ENCODE measurements at places on chromosomes 16 and 17. TPM values are rescaled to one million over a fixed set of nuclear protein-coding genes. Genes with fewer than 3 reads are reported as not detected.

GRCh38 chr17:32341857-32342602 is at the start of gene C17orf75:
TSS of gene C17orf75 (minus strand) at chr17:32342173. CDS start at chr17:32342139, 34 bp downstream.
- peak; percentile 90 for DNase-seq

DNA sequence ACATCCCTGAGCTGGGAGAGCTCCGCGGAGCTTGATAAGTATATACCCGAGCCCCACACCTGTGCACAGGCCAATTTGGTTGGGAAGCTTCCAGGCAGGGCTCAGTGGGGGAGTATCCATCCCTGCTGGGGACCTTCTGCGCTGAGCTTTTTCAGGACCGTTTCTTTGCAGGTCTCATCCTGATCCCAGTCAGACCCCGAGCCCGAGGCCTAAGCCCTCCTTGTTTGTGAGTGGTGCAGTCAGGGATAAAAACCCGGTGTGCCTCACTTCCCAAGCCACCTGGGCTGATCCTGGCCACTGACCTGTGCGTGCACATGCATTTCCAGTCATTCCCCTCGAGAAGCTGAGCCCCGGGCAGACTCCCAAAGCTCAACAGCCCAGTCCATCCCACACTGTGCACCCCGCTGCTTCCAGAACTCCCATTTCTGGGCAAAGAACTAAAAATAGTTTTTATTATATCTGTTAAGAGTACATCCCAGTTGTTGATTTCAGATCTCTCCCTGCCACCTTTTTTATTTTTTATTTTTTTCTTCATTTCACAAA is 27.3 kb upstream of the NAT9 start:
- DNase-seq: no peak

DNA sequence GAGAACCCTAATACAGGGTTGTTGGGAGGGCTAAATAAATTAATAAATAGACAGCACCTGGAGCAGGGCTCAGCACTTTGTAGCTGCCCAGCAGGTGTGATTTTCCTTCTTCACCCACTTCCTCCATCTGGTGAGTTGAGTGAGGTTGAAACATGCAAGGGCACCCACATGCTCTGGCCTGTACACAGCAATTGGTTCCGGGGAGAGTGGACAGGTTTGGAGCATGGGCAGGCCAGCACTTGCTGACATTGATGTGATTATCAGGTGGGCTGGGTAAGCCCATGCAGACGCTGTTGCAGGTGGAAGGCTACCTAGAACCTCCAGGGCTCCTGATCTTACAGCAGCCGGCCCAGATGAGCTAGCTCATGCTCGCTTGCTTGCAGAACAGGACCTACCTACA is 1.3 kb upstream of the MRTFB start:
- DNase-seq: no peak

DNA sequence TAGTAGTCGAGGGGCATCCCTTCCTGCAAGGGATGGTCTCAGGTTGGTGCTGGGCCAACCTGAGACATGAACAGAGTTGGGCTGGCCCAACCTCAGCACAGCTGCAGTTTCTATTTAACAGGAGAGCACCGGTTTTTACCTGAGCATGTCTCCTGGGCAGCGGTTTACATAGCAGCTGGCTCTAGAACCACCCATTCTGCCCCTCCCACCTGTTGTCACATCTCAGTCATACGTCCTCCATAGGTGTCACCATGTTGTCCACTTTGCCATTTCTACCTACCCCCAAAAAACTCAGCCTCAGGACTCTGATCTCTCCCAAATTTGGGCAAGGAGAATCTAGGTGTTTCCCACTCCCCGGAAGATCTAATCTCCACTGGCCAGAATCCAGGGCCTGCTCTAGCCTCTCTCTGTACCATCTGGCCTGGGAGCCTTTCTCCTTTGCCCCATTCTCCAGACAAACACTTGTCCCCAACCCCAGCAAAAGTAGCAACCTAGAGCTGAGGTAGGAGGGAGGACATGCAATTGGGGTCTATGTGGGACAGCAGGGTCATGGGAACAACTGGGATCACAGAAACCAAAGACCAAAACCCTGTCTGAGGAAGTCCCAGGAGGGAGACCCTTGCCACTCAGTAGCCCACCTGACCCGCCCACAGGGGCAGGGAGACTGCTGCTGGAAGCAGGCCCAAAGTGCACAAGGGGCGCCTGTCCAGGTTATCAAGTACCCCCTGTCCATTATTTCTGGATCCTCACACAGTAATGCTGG is 19.1 kb downstream of the ETV4 start:
- no peak for DNase-seq

DNA sequence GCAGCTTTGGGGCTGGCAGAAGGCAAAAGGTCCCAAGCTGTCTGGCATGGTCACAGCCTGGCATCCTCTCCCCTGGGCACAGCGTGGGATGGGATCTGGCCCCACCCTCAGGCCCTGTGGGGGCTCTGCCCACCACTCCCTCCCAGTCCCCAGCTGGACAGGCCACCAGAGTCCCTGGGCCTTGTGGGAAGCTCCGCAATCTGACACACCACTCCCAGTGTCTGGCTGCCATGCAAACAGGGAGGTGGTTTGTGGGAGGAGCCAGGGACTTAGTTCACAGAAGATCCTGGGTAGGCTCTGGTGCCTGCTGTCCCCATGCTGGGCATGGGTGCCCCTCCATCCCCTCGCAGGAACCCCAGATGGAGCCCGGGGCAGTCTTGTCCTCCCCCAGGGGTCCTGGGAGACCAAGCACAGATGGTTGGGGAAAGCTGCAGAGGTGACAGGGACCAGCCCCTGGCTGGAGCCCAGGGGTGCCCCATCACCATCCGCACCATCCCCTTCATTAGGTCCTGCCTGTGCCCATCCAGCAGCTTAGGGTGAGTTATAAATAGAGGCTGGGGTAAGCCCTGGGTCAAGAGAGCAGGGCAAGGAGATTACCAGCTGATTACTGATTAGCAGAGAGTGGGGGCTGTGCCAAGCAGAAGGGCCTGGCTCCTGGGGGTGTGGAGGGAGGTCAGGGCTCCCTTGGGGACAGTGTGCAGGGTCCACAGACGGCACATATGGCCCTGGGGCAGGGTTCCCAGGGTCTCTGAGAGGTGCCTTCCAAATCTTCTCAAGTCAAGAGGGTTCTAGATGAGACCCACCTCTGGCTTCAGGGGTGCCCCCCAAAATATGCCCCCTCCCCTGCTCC is 6.2 kb downstream of the FSCN2 start:
- DNase-seq: no peak

- no peak for DNase-seq
Observed at GRCh38 chr17:33097411-33097810, 105.8 kb downstream of the SPACA3 start.

- DNase-seq: no peak
Observed at GRCh38 chr17:59437791-59438281, 106.4 kb downstream of the YPEL2 start.

GRCh38 chr16:10581507-10581906 is 1.1 kb upstream of the EMP2 start:
- DNase-seq: no peak

DNA sequence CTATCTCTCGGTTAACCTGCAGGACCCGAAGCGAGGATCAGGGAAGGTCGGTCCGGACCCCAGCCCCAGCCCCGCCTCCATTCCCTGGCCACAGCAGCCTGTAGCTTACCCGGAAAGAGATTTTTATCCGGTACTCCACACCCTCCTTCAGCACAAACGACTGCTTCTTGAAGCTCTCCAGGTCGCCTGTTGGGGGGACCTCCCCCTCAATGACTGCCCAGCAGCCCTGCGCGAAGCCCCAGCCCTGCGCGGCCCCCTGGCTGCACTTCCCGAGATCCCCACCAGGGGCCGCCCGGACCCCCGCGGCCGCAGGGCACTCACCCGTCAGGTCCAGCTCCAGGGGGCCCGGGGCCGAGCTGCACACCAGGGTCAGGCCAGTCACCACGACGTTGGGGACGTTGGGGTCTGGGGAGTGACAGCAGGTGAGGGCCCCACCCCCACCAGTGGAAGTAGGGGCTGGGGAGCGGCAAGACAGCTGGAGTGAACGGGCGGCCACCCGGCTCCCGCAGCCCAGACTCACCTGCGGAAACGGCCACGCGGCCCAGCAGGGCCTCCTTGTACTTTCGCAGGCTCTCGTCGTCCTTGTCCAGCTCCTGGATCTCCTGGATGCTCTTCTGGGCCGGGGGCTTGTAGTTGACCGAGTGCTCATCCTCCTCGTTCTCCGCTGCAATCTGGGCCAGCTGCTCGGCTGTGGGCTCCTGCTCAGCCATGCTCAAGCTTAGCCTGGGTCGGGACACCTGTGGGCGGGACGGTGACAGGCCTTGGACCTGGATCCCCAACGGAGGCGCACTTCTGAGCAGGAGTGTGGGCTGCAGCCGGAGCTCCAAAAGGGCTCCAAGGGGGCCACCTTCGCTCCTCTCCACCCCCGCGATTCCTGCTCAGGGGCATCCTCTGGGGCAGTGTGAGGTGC is 1.7 kb downstream of the ARHGDIA start:
- peak; percentile 69 for DNase-seq

GRCh38 chr17:50531428-50532025 is 1.0 kb upstream of the EPN3 start:
- DNase-seq: no peak

GRCh38 chr17:17532991-17533390 is 36.8 kb upstream of the RASD1 start:
- DNase-seq: no peak

DNA sequence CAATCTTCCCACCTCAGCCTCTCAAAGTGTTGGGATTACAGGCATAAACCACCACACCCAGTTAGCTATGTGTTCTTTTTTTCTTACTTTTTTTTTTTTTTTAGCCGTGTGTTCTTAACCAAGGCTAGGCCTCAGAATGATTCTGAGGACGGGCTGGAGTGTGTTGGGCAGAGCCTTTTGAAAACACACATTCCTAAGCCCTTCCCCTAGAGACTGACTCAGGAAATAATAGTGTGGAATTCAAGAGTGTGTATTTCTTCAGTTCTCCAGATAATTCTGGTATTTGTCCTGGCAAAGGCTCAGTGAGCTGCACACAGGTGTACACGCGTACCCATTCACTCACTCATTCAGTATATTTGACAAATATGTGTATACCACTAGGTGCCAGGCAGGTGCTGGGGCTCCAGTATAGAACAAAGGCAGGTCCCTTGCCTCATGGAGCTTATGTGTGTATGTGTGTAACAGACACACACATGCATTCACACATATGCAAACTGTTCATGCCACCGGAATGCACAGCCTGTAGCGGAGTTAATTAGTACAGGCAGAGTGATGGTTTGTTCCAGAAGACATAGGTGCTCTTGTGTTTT is 19.4 kb upstream of the NFATC3 start:
- no peak for DNase-seq

DNA sequence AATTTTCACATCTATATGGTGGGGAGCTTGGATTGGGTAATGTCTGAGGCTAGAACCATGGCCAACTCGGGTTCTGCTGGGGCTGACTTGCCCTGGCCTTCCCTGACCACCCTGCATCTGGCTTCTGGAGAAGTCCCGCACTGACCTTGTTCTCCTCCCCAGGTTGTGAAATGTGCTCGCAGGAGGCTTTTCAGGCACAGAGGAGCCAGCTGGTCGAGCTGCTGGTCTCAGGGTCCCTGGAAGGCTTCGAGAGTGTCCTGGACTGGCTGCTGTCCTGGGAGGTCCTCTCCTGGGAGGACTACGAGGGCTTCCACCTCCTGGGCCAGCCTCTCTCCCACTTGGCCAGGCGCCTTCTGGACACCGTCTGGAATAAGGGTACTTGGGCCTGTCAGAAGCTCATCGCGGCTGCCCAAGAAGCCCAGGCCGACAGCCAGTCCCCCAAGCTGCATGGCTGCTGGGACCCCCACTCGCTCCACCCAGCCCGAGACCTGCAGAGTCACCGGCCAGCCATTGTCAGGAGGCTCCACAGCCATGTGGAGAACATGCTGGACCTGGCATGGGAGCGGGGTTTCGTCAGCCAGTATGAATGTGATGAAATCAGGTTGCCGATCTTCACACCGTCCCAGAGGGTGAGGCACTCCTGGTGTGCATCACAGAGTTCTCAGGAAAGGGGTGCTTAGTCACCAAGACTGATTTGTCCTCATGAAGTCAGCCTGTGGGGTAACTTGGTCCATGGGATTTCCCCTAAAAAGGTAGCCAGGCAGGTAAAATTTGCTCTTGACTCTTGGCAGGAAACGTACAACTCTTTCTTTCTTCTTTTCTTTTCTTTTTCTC is 6.1 kb downstream of the NOD2 start:
- DNase-seq: no peak

GRCh38 chr16:69150146-69150865 is 17.9 kb downstream of the UTP4 start:
- DNase-seq: peak; percentile 76

GRCh38 chr16:69311533-69312387 is 610 bp downstream of the VPS4A start:
- peak; percentile 58 for DNase-seq

DNA sequence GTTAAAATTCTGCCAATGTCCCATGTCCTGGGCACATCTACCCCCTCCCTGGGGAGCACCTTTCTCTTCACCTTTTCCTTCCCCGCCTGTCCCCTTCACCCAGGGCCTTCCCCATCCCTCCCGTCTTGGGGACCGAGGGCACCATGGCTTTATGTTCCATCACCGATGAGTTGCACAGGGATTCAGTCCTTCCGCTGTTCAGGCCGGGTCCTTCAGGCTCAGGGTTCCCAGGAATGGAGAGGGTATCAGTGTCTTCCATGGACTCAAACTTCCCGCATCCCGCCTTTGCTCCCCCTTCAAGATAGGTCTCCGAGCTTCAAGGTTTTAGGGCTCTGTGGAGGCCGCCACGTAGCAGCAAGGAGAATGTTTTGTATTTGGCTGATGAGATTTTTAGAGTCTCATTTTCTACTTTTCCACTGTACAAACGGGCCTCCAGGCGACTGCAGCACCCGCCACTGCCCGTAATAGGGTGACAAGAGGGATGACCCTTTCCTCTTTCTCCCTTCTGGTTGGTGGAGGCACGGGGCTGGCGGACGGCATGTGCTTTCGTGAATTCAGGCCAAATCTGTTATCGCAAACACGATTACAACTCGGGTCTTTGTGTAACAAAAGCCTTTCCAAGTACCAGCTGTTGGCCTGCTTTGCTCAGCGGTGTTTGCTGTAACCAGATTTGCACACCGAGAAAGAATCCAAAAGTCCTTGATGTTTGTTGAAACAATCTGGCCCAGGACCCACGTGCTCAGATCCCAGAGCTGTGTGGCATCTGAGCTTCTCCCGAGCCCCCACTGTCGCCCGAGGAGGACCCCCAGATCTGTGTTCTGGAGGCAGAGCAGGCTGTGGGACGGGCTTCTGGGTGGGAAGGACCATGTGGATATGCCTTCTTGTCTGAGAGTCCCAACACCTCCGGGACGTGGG is 236.3 kb downstream of the SEC14L1 start:
- no peak for DNase-seq

- no peak for DNase-seq
Observed at GRCh38 chr17:14833201-14833785, 431.8 kb downstream of the PMP22 start.

ZNF785 gene
- not detected for polyA plus RNA-seq

C16orf89 gene
- not detected for polyA plus RNA-seq

TMEM100 gene
- polyA plus RNA-seq: not detected

C17orf50 gene
- 0.12 TPM for polyA plus RNA-seq

GSDMA gene
- polyA plus RNA-seq: not detected

DCTPP1 gene
- polyA plus RNA-seq: 120 TPM

ABI3 gene
- not detected for polyA plus RNA-seq

PYY gene
- polyA plus RNA-seq: not detected

GAA gene
- polyA plus RNA-seq: 47.4 TPM

SPDYE4 gene
- polyA plus RNA-seq: not detected
